ENCODE measurements at places on chromosomes 1 and 21.

GRCh38 chr1:198423673-198424072, 116.8 kb downstream of the ATP6V1G3 start:
- DNase-seq: no peak

- peak; percentile 59 for DNase-seq
Measured at GRCh38 chr1:207056673-207057072, 3.6 kb downstream of the PFKFB2 start.

- no peak for DNase-seq
Measured at GRCh38 chr1:15492596-15492995, 16.7 kb downstream of the CELA2B start.

- no peak for DNase-seq
Measured at GRCh38 chr1:248359415-248359814, 2.0 kb upstream of the OR2T4 start.

GRCh38 chr21:43899307-43900077, 34.5 kb downstream of the AGPAT3 start:
- no peak for DNase-seq

- no peak for DNase-seq
Measured at GRCh38 chr1:228190182-228190581, 17.7 kb upstream of the OBSCN start.

Data from transverse colon (tissue), 4 donors.